ENCODE measurements at places on chromosomes 3 and 15.

DNA sequence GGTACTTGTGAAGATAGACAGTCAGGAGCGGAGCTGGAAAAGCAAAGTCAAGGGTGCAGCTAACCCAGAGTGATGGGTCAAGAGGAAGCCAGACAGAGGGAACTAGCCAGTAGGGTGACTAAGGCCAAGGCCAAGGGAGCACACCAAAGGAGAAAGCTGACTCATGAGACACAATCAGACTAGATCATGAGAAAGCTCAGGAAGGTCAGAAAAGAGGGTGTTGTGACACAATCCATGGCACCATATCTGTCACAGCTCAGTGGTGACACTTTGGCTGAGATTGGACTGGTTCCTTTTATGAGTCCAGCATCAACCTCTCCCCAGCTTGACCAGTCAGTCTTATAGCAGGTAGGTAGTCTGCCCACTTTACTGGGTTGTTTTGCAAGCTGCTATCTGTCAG, 22.2 kb downstream of the P2RY1 start:
- ATAC-seq = peak; percentile 28

DNA sequence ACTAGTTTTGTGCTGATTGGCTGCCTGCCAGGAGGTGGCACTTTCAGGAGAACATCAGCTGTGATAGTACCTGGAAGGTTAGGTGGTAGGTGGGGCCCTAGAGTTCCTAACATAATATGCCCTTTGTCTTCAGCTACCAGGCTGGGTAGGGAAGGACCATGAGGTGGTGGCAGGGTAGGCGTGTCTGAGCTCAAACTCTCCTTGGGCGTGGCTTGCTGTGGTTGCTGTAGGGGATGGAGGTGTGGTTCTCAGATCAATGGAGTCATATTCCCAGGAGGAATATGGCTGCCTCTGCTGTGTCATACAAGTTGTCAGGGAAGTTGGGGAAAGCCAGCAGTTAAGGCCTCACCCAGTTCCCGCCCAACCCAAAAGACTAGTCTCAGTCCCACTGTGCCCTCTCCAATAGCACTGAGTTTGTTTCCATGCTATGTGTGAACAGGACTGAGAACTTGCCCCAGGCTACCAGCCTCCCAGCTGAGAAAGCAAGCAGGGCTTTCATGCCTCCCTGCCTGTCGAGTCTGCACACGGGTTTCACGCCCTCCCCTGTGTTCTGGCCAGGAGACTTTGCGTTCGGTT, 107.7 kb downstream of the CHCHD4 start:
- no peak for ATAC-seq

- ATAC-seq = peak; percentile 83
Measured at GRCh38 chr15:98421419-98422129, 226.8 kb upstream of the IGF1R start.

DNA sequence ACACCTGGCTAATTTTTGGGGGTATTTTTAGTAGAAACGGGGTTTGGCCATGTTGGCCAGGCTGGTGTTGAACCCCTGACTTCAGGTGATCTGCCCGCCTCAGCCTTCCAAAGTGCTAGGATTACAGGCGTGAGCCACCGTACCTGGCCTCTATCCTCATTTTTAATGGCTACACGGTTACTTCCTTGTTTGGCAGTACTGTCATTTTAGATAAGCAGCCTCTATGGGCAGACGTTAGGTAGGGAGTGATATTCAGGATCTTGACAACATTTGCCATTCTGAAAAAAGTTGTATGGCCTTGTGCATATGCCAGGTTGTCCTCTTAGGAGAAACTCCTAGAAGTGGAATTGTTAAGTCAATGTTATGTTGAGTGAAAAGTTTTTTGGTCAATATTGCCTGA, 141.7 kb downstream of the ITPR1 start:
- ATAC-seq = no peak

DNA sequence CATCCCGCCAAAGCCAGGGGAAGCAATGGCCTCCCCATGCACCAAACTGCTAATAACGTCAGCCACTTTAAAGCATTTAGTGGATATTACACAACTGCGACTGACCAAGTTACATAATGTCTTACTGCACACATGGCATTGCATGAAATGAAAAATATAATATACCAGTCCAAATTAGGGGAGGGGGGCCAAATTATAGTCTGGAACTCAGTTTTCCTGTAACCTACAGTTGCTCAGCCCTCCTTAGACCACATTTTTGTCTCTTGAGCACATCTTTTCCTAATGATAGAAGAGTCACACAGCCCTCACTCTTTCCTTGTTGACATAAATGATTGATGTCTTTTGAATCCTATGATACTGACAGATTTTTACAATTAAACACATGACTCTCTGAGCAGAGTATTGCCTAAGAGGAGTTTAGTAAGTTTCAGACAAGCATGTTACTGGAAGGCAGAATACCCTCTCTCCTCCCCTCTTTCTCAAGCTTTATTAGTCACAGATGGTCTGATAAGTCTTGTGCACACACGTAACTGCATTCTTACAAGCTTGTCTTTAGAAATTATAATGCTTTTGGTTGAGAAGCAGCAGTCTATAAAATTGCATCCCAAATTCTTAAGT, 1.1 kb upstream of the PLD1 start:
- peak; percentile 71 for ATAC-seq

DNA sequence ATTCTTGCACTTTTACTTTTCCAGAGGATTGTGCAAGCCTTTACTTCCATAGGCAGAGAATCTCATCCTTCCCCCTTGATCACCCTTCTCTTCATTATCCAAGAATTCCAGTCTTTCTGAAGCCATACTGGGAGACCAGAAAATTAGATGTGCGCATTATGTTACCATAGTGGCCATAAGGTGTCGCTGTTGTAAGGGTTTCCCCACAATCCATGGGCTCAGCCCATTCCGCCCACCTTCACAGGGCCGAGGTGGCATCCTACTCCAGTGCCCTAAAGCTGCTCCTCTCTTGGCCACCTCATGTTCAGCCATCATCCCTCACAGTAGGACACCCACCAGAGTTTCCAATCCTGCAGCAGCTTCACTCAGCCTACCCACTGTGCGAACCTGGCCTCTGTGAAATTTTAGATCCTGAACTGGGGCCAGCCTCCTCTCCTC, 35.0 kb downstream of the CTSH start:
- ATAC-seq = peak; percentile 46

GRCh38 chr3:185216607-185216958, 37.3 kb downstream of the EHHADH start:
- ATAC-seq = no peak

- peak; percentile 86 for ATAC-seq
Measured at GRCh38 chr3:184727357-184728009, 15.6 kb upstream of the MAGEF1 start.

DNA sequence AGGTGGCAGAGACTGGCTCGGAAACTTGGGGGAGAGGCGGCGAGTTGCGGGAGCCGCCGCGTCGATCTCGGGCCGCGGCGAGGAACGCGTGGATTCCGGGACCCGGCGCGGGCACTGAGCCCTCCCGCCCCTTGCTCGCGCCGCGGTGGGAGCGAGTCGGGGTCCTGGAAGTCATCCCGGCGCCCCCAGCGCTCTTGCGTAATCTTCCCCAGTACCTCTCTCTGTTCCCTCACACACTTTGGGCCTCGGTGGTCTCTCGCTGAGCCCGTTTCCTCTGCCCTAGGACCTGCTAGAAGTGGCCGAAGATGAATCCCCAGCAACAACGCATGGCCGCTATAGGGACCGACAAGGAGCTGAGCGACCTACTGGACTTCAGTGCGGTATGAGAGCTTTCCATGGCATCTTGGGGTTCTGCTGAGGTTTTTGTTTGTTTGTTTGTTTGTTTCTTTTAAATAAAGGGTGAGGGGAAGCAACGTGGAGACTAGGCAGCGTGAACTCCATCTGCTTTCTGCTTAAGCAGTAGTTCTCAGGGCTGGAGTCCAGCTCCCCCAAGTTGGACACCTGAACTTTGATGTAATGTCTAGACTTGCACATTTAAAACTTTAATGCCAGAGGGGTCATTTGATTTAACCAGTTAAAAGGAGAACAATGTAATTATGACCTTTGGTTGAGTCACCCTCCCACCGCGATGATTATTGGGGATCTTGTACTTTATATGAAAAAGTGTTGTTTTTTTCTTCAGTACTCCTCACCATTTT, 1.3 kb downstream of the TCF12 start:
- peak; percentile 1 for ATAC-seq

GRCh38 chr3:170003881-170004356, 33.9 kb upstream of the GPR160 start:
- no peak for ATAC-seq

DNA sequence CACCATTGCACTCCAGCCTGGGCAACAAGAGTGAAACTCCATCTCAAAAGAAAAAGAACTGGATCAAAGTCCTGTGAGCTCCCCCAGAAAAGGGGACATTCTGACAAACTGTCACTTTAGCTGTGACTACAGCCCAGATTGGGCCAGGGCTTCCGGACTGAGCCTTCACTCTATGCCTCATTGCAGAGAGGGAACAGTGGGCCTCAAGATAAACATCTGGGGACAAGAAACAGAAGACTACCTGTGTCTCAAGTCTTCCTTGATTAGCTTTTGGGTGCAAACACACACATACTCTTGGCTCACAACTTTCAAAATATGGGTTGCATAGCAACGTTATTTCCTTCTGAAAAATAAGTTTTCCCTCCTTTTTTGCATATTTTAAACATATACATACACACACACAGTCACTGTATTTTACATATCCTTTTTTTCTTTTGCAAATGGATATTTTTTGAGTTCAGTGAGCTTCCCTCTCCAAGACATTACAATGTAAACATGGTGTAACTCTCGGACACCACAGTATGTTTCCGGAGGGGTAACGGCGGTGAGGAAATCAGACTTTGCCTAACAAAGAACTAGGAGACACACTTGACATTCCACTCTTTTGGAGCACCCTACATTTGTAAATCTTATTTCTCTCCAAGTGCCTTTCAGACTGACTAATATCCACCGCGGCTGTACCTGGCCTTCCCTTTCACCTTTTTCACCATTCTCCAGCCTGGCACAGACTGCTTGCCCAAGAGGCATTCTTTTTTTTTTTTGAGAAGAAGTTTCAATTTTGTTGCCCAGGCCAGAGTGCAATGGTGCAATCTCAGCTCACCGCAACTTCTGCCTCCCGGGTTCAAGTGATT, 3.5 kb downstream of the TKT start:
- ATAC-seq = no peak

DNA sequence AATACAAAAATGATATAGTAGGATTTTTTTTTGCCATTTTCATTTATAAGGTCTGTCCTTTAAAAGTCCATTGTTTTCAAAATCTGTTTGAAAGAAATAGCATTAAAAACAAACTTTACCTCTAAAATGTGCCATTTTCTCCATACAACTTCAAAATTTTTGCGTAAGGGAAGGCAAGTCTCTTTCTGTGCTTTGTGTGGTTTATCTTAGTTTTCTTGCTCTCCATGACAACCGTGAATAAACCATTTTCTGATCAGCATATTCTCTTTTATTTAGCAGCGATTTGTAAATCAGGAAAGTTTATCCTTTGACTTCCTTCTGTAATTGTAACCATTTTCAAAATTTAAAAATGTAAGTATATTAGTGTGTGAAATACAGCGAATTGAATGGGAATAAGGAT, 147.9 kb upstream of the CGNL1 start:
- no peak for ATAC-seq

- no peak for ATAC-seq
Measured at GRCh38 chr3:15325228-15325627, 7.2 kb downstream of the SH3BP5 start.

- no peak for ATAC-seq
Measured at GRCh38 chr15:71677352-71677751, 133.0 kb upstream of the NR2E3 start.

GRCh38 chr15:50854601-50855490, 53.6 kb upstream of the AP4E1 start:
- no peak for ATAC-seq

DNA sequence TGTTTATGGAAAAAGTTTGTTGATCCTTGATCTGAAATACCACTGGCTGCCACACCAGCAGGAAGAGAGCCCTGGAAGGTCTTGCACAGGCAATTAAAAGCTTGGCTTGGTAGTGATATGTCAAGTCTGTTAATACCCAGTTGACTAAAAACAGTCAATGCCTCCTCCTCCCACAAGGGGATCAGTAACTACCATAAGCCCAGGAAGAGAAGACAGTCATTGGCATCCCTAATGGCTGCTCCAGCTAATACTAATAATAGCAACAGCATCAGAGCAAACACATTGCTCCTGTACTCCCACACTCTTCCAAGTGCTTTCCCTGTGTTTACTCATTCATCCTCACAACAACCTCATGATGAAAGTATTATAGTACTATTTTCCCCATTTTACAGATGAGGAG, 528.6 kb downstream of the TAFA4 start:
- no peak for ATAC-seq

- ATAC-seq = no peak
Measured at GRCh38 chr3:146033950-146034349, 127.0 kb downstream of the PLOD2 start.

DNA sequence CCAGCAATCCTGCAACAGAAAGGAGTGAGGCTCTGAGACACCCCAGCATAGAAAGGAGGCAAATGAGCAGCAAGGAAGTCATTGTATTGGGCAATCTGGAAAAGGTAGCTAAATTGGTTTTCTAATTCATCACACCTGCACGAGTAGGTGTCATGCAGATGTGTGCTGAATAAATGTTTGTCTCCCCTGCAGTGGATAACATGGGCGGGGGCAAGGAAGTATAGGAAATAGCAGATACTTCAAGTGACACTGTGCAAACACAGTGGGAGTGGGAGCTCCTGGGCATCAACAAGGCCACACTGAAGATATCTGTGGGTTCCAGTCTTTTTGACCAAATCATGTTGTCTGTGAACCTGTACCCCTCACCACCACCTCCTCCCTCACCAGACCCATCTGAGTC, 14.4 kb upstream of the HTR3E start:
- ATAC-seq = no peak

GRCh38 chr3:169554611-169555010, 108.9 kb downstream of the MECOM start:
- no peak for ATAC-seq

DNA sequence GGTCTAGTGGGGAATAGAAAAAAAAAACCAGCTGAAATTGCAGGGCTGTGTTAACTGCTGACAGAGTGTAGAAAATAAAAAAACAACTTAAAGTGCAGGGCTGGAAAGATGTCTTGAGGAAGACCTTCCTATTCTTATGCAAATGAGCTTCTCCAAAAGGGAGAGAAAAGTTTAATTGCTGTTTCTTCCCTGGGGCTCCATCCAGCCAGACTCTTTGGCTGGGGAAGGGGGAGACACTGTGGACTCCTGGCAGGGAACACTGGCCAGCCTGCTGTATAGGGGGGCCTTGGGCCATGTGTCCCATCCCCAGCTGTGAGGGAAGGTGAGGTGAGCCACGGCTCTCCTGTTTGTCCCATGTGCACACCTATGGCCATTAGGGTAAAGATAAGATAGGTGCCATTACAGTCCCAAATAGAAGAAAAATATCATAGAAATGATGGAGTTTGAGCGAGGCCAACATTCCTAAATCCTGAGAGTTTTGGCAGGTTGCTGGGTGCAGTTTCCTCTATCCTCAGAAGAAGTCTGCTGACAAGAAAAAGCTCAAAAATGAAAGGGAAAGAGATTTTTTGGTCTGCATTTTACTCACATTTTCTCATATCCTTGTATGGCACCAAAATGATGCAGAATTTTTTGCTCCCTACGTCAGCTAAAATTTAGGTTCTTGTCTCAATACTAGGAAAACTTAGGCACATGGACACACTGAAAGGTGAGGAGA, 901.7 kb downstream of the PLOD2 start:
- no peak for ATAC-seq

Measured in gastroesophageal sphincter (tissue), 4 donors.